NCI-H460 (cell line): ENCODE measurements at places on chromosomes 1 and 21.

DNA sequence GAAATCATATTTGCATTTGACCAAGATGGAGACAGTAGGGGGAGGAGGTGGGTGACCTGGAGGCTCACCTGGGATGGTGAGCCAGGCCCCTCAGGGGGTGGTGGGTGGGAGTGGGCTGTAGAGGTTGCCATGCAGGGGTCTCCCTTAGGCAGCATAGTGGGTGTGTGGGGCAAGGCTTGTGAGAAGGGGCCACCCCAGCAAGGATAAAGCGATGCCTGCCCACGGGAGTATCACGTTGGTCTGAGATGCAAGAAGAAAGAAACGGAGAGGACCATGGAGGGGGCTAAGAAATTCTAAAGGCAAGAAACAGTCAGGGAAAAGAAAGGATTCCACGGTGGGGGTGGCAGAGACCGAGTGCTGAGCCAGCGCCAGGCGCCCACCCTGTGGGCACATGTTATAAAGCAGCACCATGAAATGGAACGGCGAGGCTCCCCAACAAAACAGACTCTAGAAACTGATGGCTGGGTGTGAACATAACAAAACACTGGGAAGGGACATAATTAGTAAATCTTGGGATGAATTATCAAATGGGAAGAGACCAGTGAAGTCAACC is 11.7 kb upstream of the C2CD2 start:
- DNase-seq: no peak

- no peak for DNase-seq
Observed at GRCh38 chr1:187384504-187384903, 555.8 kb downstream of the PLA2G4A start.

GRCh38 chr1:39663559-39663958 is 8.3 kb downstream of the NT5C1A start:
- no peak for DNase-seq

DNA sequence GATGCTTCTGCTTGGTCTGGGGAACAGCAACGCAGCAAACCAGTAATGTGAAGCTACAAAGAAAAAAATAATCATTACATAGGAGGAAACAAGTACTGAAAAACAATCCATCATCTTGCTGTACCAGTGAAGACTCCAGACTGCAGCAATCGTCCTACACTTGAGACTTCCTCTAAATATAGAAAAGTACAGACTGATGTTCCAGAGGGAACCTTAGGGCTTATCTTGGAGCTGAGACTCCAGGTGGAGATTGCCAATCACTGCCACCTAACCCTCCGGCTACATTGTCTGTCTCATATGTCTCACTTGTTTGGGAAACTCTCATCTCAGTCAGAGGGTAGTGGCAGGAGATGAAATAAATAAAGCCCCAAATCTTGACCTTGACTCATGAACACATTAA is 9.4 kb upstream of the UHMK1 start:
- DNase-seq: no peak

GRCh38 chr1:151713044-151713443 is 3.6 kb downstream of the CELF3 start:
- no peak for DNase-seq
